ENCODE measurements at places on chromosomes 16 and 17.

GRCh38 chr16:68612996-68613395 lies 32.1 kb upstream of the CDH3 start:
- DNase-seq: no peak

GRCh38 chr16:27315333-27316037 lies 1.7 kb downstream of the IL4R start:
- no peak for DNase-seq

DNA sequence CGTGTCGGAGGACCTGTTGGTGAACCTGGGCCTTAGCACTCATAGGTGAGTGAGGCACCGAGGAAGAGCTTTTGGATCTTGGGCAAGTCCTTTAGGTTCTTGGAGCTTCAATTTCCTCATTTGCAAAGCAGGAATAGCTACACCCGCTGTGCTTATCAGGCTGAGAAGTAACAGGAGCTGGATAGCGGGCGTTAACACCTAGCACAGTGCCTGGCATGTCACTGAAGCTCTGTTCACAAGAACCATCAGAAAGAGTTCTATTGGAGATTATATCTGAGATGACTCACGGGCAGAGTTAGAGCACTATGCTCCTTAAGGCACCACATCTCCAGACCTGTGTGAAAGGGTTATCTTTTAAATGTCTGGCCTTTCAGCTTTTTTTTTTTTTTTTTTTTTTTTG lies 12.8 kb downstream of the MEOX1 start:
- DNase-seq: no peak

- no peak for DNase-seq
Measured at GRCh38 chr16:79500286-79500685, 100.3 kb downstream of the MAF start.

- DNase-seq: no peak
Measured at GRCh38 chr17:1683459-1683858, 1.2 kb downstream of the PRPF8 start.

All from Panc1 (cell line).